ENCODE measurements at places on chromosomes 3 and 15.

DNA sequence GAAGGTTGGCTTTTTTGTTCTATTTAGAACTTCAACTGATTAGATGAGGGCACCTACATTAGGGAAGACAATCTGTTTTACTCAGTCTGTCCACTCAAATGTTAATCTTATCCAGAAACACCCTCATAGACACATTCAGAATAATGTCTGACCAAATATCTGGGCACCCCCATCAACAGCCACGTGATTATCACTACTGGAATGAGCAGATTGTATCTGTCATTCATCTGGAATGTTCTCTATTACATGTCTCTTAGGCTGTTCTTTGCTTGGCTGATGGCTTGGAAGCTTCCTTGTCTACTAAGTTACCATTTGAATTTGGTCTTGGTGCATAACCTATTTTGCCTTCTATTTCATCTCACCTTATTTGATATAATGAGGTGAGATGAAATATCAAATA lies 15.7 kb upstream of the LRRC58 start:
- DNase-seq, result no peak

DNA sequence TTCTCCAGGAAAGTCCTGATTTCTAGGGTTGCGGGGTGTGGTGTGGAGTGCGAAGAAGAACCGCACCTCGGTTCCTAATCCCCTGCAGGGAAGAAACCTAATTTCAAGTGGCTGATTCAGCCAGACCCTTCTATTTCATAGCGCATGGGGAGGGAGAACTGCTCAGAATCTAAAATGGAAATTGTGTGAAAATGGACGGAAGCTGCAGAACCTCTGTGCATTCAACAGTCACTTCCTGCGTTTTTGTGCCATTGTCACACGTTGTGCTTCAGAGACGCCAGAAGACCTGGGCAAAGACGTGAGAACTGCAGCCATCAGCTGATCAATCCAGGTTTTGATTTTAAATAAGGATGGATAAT lies 1.2 kb downstream of the SIDT1 start:
- no peak for DNase-seq

GRCh38 chr3:69092030-69092516 lies 7.3 kb downstream of the ARL6IP5 start:
- no peak for DNase-seq

GRCh38 chr15:67906382-67906781 lies 66.5 kb upstream of the RNU6-1 start:
- DNase-seq, result no peak

GRCh38 chr3:115341208-115341607 lies 194.1 kb upstream of the ZBTB20 start:
- DNase-seq, result no peak

DNA sequence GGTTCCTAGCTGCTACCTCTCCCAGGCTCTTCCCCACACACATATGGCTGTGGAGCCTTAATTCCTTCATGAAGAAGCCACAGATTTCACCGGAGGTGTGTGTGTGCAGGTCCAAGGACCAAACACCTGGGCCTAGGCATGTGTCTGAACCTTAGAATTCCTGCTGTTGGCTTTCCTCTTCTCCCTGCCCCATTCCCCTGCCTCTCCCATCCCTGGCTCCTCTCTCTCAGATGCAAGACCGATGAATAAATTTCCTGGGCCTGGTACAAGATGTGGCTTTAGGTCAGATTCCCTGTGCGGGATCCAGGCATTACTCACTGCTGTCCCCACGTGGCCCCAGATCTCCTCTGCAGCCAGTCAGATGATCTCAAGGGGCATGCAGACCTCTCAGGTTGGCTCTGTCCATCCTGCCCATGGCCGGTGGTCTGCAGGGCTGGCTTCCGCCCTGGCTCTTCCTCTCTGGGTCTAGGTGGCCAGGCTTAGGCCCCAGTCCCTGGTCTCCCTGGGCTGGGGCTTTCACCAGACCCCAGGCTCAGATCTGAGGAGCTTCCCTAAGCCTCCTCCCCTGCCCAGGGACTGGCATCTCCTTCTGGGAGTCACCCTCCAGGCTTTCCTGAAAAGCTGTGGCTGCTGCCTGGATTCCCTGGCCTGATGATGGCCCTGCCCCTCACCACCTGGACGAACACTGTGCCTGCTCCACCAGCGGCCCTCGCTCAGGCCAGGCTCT lies 20.5 kb downstream of the CCR9 start:
- DNase-seq, result no peak

GRCh38 chr3:98657457-98657856 lies 64.0 kb upstream of the CPOX start:
- peak; percentile 21 for DNase-seq

DNA sequence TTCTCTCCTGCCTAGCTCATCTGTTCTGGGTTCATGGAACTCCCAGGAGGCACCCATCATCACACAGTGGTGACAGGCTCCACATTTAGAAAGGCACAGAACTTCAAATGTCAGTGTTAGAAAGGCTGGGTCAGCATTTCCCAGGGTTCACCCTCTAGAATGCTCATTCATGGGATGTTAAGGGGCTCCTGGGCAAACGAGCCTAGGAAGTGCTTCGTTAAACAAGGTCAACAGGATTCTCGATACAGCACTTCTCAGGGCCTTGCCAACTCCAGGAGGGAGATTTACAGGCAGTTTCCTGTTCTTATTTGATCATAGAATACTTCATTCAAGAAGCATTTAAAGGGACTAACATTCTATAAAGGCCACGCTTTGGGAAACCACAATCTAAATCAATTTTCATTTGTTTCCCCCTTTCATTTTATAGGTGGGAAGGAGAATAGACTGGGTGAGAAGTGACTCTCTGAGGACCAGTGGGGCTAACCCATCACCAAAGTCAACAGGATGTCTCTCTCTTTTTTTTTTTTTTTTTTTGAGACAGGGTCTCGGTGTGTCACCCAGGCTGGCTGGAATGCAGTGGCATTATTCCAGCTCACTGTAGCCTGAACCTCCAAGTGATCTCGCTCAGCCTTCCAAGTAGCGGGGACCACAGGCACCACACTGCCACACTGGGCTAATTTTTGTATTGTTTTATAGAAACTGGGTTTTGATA lies 14.3 kb downstream of the IGDCC4 start:
- DNase-seq, result no peak

DNA sequence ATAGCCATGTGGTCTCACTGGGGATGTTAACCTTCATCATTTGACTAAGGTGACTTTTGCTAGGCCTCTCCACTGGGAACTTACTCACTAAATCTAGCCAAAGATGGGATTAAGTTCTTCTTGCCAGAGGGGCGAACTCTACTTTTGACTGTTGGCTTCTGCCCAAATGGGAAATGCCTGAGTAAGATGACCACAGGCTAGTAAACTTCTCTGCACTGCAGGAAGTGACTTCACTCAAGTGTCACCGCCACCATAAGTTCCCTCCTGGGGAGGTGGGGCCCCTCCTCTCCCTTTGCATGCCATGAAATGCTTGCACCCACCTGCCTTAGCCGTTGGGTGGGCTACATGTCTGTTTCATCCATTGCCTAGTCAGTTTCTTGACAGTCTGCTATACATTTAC lies 388.3 kb downstream of the FEZF2 start:
- no peak for DNase-seq

DNA sequence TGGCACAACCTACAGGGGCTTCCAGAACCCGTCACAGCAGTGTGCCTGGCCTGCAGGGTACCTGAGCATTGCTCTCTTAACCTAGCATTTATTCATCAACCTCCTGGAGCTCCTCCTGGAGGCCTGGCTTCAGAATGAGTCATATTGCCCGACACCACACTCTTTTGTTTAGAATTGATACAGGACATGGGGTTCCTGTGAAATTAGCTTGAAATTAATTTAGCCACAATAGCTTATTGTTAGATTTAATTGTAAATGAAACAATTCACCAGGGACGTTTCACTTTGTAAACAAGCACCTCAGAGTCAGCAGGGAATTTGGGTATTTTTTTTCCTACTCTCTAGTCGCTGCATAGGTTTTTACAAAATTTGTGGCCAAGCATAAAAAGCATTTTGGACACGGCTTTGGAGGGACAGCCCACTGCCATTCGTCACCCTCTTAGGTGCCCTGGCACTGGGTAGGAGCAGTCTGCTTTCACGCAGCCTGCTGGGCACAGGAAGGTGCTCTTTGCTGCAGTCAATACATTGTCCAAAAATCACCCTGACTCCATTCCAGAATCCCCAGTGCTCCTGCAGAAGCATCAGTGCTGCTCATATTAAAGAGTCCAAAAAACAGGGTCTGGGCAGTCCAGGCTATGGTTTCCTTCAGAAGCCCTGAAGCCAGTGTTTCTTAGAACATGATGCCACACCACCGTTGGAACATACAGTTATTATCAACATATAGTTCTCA lies 60.8 kb upstream of the MEF2A start:
- no peak for DNase-seq
